ENCODE measurements at places on chromosomes 12 and 14.

DNA sequence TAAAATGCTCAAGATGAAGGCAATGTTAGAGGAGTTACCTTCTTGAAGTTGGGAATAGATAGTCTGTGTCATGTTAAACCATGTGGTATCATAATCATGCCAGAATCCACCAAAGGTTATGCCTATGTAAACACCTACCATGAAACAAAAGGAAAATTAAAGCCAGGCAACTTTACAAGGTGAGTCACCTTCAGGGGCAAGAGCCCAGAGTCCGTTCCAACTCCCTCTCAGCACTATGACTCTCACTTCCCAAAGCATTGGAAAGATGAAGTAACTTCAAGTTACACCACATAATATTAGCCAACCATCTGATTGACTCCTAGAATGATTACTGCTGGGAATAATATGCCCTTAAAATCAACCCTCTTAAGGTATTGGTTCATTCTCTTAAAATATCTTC lies 38.5 kb downstream of the CATSPERB start:
- DNase-seq: no peak
- no peak overlapping the region for H3K27ac ChIP-seq
- no peaks in the 10 kb centered on the region for H3K4me1 ChIP-seq
- H3K36me3 ChIP-seq: no peaks in the 10 kb centered on the region

- no peaks in the 10 kb centered on the region for H3K27me3 ChIP-seq
- no peaks in the 10 kb centered on the region for H3K4me1 ChIP-seq
- H3K36me3 ChIP-seq: no peaks in the 10 kb centered on the region
Observed at GRCh38 chr12:107306141-107306659, 212.9 kb upstream of the CRY1 start.

DNA sequence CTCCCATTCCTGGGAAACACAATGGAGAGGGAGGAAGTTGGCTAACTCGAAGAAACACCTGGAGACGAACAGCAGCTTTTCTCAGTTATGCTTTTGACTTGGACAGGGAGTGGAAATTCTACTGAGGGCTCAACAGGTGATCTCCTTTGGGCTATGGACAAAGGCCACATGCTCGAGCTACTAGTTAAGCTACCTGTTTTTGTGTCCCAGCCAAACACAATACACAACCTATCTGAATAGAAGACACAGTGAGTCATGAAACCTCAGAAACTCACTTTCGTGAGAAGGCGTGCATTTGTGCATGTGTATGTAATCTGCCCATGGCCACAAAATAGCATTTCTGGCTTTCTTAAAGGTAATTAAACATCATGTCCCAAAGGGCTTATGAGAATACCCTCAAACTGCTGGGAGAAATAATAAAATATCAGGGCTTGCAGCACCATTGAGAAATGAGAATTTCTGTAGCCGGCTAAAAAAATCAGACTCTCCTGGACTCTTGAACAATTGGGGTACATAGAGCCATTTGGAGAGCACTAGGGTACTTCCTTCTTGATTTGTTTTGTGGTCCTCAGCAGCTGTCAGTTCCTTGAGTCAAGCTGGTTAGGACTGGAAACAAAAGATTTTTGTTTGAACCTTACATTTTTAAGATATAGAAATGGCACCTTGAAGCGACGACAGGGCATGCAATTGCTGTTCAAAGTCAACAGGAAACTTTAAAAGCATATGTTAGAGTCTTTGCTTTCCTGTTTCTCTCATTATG lies 85.5 kb upstream of the PTHLH start:
- no peaks in the 10 kb centered on the region for H3K36me3 ChIP-seq
- DNase-seq: no peak
- H3K27me3 ChIP-seq: no peaks in the 10 kb centered on the region
- H3K4me3 ChIP-seq: no peak overlapping the region
- H3K27ac ChIP-seq: no peak overlapping the region

DNA sequence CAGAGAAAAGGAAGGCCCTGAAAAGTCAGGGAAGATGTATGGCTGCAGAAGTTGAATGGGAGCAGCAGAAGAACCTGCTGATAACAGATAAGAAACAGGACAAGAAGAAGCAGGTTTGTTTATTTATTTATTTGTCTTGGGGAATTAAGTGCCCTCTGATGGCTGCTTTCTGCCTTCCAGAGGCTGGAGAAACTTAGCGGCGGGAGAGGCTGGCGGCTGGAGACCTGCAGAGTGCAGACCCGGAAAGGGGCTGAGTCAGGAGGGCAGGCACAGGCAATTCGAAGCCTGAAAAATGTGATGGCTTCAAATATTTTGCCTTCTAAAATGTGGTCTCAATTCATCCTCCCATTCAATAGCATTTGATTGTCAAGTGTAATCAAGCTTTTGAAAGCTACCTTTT lies 168.2 kb upstream of the GZMB start:
- H3K27me3 ChIP-seq: no peaks in the 10 kb centered on the region
- H3K36me3 ChIP-seq: no peaks in the 10 kb centered on the region
- H3K4me3 ChIP-seq: no peak overlapping the region
- DNase-seq: no peak

GRCh38 chr12:123238961-123239360 lies 5.7 kb downstream of the MTRFR start:
- H3K4me3 ChIP-seq: no peak overlapping the region
- H3K27me3 ChIP-seq: no peaks in the 10 kb centered on the region
- no peaks in the 10 kb centered on the region for H3K36me3 ChIP-seq

GRCh38 chr14:75406102-75406501 lies 21.7 kb upstream of the JDP2 start:
- H3K4me1 ChIP-seq: no peaks in the 10 kb centered on the region
- H3K4me3 ChIP-seq: no peak overlapping the region
- no peaks in the 10 kb centered on the region for H3K36me3 ChIP-seq
- no peak overlapping the region for H3K27ac ChIP-seq
- DNase-seq: no peak

DNA sequence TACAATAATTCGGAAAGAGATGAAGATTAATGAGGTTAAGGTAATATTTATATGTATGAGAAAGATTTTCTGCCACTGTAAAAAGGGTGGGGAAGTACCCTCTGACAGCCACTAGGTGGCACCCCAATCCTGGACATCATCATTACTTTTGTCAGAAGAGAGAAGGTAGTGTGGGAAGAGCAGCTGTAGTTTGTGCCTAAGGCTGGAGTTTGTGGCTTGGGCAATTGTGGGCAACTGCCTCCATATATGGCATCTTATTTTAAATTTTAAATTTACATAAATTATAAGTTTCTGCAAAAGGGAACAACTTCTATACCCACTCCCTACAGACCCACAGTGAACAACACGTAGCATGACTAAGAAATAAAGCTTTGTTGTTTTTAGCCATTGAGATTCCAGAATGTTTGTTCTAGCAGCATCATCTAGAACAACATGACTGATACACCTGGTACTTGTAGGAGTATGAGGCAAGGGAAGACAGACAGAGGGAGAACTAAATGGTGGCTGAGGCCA lies 34.4 kb upstream of the SYCP3 start:
- no peaks in the 10 kb centered on the region for H3K27me3 ChIP-seq
- no peaks in the 10 kb centered on the region for H3K36me3 ChIP-seq
- no peak overlapping the region for H3K27ac ChIP-seq
- no peak overlapping the region for H3K4me3 ChIP-seq
- peak; percentile 65 for DNase-seq

DNA sequence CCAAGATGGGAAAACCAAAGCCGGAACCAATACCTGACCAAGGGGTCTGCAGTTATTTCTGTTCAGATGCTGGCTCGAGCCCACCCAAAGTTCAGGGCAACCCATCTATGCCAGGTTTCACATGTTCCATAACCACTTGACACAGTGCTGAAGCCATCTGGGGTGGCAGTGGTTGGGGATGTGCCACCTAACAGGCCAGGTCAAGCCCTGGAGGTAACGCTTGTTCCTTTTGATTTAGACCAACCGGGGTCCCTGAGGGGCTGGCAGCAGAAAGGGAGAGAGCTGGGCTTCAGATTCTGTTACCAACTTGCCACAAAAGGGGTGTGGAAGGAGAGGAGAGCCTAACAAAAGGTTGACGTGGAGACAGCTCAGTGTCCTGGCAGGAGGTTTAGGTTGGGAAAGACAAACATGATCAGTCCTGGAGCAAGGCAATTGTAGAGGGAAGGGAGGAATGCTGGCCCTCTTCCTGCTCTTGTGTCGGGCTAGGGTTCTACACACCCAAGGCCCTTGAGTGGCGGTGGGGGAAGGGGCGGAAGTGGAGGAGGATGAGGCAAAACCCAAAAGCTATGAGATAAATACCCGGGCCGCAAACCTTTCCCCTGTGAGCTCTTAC lies 31.9 kb downstream of the CACNA2D4 start:
- H3K36me3 ChIP-seq: no peaks in the 10 kb centered on the region
- H3K4me1 ChIP-seq: no peaks in the 10 kb centered on the region
- H3K27ac ChIP-seq: no peak overlapping the region
- H3K27me3 ChIP-seq: no peaks in the 10 kb centered on the region
- H3K4me3 ChIP-seq: no peak overlapping the region

DNA sequence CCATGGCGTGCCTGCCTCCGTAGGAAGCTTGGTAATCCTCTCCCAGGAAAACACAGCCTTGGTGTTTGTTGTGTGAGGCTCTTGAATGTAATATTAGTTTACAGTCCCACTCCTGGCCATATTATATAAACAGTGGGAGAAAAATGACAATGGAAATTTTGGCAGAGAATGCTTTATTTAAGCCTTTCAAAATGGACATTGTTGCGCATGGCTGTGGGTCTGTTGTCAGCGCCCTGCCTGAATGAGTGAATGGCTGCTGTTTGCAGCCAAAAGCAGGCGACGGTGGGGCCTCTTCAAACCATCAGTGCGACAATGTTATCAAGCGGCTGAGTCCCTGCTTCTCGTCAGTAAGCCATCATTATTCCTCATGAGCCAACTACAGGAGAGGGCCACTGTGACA lies 201.8 kb upstream of the RMST start:
- no peak overlapping the region for H3K27ac ChIP-seq
- no peaks in the 10 kb centered on the region for H3K27me3 ChIP-seq
- no peaks in the 10 kb centered on the region for H3K36me3 ChIP-seq
- H3K4me3 ChIP-seq: no peak overlapping the region

DNA sequence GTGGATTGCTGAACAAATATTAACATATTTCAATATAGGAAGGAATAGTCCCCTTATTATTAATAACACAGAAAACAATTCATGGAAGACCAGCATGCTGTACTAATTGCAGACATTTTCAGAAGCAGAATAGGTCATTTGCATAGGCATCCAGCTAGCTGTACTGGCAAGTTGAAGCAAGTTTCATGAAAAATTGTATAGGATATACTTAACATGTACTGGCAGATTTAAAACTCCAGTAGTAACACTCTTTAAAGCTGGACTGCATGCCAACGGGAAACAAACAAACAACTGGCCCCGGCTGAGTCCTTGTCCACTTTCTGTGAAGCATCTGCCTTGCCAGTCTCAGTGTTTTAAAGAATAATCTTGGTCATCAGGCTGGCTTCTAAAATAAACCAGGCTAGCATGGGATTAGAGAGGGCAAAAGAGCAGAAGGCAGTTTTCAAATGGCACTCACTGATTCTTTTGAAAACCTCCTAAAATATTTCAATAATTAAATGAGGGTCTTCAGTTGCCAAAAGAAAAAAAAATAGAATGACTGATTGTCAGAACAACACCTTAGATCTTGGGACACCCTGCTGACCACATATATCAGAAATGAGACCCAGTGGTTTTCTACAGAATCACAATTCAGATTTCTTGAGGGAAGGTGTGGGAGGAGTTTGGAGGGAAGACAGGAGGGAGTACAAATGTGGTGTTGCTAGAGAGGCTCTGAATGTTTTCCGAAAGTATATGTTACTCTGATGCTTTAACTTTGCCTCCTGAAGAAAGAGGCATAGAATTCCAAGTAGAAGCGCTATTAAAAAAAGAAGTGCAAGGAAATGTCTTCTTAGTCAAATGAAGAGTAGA lies 122.5 kb upstream of the KRAS start:
- H3K36me3 ChIP-seq: no peaks in the 10 kb centered on the region
- no peaks in the 10 kb centered on the region for H3K4me1 ChIP-seq
- H3K27me3 ChIP-seq: no peaks in the 10 kb centered on the region
- no peak for DNase-seq

DNA sequence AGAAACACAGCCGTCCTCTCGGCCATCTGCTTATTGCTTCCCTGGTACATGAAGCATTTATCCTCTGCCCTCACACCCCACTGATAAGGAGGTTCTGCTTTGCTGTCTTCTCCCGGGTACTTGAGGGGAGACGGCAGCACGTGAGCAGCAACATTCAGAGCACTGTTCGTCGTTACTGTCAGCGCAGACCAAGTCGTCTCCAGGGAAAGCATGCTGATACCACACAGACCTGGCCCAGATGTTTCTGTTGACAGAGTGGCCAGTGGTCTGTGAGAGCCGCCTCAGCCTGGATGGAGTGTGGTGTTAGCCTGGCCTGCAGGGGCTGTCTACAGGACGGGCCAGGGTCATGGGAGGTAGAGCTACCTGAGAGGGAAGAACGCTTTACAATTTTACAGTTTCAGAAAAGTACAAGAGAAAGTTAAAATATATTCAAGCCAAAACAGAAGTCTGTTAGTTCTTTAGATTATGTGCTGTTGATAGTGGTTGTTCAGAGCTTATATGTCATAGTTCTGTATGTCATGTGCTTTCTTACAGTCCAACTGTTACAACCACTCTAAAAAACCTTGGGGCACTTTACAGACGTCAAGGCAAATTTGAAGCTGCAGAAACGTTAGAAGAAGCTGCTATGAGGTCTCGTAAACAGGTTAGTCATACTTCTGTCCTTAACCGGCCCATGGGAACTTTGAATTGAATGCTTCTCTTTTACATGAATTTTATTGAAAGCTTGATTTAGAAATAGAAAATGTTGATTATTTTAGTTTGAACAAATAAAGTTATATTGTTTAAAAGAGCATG lies 38.2 kb downstream of the XRCC3 start:
- H3K4me1 ChIP-seq: no peaks in the 10 kb centered on the region
- no peak overlapping the region for H3K27ac ChIP-seq

GRCh38 chr12:64730588-64730969 lies 28.6 kb downstream of the GNS start:
- DNase-seq: no peak
- no peak overlapping the region for H3K4me3 ChIP-seq
- no peak overlapping the region for H3K27ac ChIP-seq

DNA sequence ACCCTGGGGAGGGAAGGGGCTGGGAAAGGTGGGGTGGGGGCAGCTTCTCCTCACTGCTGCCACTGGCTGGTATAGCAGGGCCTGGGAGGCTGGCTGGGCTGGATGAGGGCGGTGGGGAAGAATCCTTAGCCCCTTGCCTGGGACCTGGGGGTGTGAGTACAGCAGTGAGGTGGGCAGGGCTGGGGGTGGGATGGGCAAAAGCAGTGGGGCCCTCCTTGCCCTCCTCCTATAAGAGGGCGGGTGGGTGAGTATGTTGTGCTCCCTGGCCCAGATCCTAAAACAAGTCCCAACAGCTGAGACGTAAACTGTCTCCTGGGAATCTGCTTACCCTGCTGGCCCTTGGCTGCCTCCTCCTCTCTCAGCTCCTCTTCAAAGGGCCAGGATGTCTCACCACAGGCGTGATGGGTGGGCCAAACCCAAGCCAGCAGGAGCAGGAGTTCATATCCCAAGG lies 2.2 kb downstream of the NCKAP5L start:
- no peaks in the 10 kb centered on the region for H3K27me3 ChIP-seq
- no peaks in the 10 kb centered on the region for H3K4me1 ChIP-seq
- no peaks in the 10 kb centered on the region for H3K36me3 ChIP-seq

All from right lobe of liver (tissue), 6 donors.